Lower leg skin (tissue), 4 donors: ENCODE measurements at places on chromosomes 6 and 20. TPM values are rescaled to one million over a fixed set of nuclear protein-coding genes. Genes with fewer than 3 reads are reported as not detected.

Gene RNF182
- 0.42 TPM for total RNA-seq

Gene CPXM1
- 3.6 TPM for total RNA-seq

Gene GRM1
- total RNA-seq = not detected

Gene ULBP2
- 0.68 TPM for total RNA-seq
